ENCODE measurements at places on chromosomes 16 and 17. TPM values are rescaled to one million over a fixed set of nuclear protein-coding genes. Genes with fewer than 3 reads are reported as not detected.

DNA sequence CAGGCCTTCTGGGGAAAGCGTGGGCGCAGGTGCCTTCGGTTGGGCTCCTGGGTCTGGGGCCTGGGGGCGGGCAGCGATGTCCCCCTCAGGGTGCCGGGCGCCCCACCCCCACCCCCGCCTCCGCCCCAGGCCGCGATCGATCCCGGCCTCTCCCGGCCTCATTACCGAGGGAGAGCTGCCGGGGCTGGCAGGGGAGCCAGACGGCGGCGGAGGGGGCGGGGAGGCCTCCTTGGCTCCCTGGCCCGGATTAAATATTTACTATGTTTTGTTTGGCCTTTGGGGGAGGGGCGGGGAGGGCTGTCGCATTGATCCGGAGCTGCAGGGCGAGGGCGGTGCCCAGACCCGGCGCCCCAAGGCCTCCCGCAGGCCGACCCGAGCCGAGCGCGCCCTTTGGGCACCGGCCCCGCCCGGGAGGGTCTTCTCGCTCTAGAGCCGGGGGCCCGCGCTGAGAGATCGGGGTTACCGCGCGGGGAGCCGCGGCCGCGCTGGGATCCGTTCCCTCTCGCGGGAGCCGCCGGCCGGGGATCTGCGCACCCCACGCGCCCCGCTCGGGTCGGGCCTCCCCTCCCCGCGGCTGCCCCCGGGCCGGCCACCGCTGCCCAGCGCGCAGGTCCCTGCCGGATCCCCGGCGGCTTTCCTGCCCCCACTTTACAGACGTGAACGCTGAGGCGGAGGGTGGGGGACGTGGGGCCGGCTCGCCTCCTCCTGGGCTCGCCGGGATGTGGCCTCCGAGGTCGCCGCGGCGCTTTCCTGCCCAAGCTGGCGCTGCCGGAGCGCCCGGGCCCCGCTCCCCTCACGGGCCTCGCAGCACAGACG is 27.0 kb downstream of the RTN4RL1 start:
- DNase-seq = peak; percentile 78

- DNase-seq = no peak
Measured at GRCh38 chr16:87421003-87421912, 29.1 kb downstream of the MAP1LC3B start.

The DHRS13 gene
- polyA plus RNA-seq = 8.4 TPM

GRCh38 chr17:73228748-73229236 is 32.9 kb downstream of the CPSF4L start:
- DNase-seq = peak; percentile 58

- no peak for DNase-seq
Measured at GRCh38 chr16:54370278-54371040, 83.9 kb upstream of the IRX3 start.

The MYH2 gene
- polyA plus RNA-seq = 0.03 TPM

DNA sequence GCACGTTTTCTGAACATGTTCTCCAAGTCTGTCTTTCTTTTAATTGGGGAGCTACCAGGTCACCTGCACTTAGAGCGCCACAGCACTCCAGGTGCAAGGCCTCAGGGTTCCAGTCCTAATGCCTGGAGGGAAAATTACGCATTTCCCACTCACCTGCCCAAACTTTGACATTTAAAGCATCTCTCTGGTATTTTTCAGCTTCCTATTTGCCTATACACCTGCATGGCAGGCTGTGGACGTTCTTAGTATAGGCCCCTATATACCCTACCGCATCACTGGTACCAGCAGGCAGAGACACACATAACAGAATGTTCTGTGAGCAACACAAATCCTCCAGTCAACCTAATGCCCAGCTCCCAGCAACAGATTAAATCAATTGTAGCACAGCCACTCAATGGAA is 213.3 kb downstream of the MRTFB start:
- DNase-seq = no peak

GRCh38 chr16:35746281-35746962 is 2287.0 kb downstream of the TP53TG3F start:
- no peak for DNase-seq

The PHOSPHO1 gene
- polyA plus RNA-seq = 2.3 TPM

The NPB gene
- 0.39 TPM for polyA plus RNA-seq

GRCh38 chr17:76219670-76220383 is 20.5 kb downstream of the RNF157 start:
- DNase-seq = no peak

The PDE6G gene
- 2.6 TPM for polyA plus RNA-seq

The CCL22 gene
- 0.30 TPM for polyA plus RNA-seq

GRCh38 chr17:54901230-54901822 is 674 bp downstream of the TOM1L1 start:
- DNase-seq = peak; percentile 83

DNA sequence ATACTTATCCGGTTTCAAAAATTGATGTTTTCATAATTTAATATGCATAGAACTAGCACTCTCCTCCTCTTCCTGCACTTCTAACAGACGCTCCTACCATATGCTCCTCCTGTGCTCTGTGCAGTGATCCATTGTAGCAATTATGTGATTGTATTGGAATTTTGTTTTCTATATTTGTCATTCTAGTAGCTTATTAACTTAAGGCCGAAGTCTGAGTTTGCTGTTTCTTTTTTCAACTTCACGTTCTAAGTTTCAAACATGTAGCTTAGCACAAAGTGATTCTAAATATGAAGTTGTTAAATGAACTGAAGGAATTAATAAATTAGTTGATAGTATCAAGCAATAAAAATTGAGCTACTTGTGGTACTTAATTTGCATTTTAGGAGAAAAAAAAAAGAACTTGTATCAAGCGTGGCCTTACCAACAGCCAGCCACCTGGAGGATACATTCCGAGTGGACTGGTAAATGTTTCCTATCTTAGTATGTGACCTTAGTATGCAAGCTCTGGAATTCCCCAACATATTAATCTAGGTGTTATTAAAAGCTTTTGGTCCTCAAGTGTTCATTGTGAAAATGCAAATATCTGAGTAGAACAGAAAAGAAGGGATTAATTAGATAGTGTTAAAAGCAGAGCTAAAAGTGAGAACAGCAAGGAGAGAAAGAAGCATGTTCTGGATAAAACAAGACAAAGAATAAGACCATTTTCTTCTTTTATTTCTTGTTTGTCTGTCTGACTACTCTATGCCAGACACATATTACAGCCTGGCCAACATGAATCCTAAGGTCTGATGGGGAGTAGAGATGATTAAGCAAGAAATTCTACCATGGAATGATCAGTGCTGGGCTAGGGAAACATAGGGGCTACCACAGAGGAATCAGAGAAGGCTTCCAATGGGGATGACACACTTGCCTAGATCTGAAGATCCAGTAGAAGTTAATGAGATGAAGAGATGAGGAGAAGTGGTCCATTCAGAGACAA is 290.4 kb upstream of the MON1B start:
- no peak for DNase-seq

DNA sequence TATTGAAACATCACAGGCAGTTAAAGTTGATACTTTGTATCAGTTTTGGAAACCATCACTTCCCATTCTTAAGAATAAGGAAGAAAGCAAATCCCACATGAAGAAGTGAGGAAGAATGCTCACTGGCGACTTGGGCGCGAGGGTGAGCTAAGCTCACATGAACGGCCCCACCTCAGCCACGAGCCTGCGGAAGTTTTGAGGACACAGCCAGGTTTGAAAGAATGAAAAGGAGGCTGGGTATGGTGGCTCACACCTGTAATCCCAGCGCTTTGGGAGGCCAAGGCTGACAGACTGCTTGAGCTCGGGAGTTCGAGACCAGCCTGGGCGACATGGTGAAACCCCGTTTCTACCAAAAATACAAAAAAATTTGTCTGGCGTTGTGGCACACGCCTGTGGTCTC is 110.3 kb upstream of the CHMP6 start:
- no peak for DNase-seq

The TMEM238L gene
- polyA plus RNA-seq = 3.5 TPM

The CHP2 gene
- polyA plus RNA-seq = 195 TPM

DNA sequence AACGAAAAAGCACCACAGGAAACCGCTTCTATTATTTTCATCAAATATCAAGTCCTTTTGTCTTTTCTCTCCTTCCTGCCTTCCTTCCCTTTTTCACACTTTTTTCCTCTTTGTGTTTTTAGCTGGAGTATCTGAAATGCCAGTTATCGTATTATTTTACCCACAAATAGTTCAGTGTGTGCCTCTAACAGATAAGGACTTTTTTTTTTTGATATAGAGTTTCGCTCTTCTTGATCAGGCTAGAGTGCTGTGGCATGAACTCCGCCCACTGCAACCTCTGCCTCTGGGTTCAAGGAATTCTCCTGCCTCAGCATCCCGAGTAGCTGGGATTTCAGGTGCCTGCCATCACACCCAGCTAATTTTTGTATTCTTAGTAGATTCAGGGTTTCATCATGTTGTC is 10.7 kb downstream of the DNAAF1 start:
- no peak for DNase-seq

DNA sequence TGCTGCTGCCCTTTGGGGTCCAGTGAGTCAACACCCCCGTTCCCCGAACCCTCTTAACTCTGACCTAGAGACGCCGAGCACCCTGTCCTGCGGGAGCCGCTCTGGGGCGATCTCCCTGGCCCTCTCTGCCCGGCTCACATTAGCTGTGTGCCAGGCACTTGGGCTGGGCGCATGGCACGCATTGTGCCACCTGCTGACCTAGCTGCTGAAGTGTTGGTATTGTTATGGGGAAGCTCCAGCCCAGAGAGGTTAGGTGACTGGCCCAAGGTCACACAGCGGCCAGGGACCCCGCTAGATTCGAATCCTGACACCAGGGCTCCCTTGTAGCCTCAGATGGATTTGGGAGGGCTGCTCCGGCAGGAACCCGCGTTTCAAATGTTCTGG is 1.1 kb downstream of the HSD17B1 start:
- DNase-seq = no peak

The CD2BP2 gene
- 43.5 TPM for polyA plus RNA-seq

DNA sequence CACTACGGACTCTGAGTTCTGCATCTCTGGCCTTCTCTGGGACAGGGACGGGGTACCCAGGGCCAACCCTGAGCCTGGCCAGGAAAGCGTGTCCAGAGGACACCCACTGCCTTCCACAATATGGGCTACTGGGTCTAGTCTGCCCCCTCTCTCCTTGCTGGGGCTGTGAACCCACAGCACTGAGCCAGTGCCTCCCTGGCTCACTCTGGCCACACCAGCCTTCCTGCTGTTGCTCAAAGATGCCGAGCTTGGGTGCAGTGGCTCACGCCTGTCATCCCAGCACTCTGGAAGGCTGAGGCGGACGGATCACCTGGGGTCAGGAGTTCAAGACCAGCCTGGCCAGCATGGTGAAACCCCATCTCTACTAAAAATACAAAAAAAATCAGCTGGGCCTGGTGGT is 24.8 kb downstream of the PITPNM3 start:
- no peak for DNase-seq

- DNase-seq = no peak
Measured at GRCh38 chr16:3468501-3468900, 25.0 kb downstream of the NAA60 start.

DNA sequence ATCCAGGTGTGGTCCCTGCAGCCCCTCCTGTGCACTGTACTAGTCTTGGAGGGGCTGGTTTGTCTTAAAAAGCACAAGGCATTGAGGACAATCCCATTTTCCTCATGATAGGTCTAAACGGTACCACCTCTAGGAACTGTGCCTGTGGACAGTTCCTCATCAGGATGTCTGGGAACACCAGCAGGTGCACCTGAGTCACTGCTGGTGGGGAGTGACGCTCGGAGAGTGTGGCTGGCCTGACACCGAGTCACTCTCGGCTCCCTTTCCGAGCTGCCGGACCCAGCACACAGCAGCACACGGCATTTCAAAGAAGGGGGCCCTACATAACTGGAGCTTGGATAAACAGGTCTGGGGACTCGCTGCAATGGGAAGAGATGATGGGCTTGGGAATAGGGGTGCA is 25.6 kb downstream of the LRRC75A start:
- peak; percentile 73 for DNase-seq

- no peak for DNase-seq
Measured at GRCh38 chr17:33704856-33705255, 411.8 kb upstream of the ASIC2 start.

- no peak for DNase-seq
Measured at GRCh38 chr17:20072692-20072992, 63.5 kb downstream of the SPECC1 start.

GRCh38 chr16:70563636-70564035 is 40.0 kb downstream of the SF3B3 start:
- no peak for DNase-seq

DNA sequence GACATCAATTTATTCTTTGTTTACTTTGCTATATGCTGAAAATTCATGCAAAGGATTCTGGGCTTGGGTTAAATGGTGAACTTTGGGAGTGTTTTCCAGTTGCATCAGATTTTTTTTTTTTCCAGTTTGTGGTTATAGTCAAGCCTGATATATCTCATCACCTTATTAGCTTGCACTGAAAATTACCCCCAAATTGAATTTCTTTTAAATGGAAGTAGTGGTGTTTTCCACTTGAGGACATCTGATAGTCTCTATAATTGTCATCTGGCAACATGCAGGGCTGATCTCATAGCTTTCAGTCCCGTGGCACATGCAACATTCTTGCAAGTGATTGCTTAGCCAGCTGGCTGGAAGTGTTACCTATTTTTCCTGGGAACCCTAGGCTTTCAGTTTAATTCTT is 4.7 kb upstream of the KRTAP3-1 start:
- DNase-seq = no peak

The ALOX15B gene
- 0.46 TPM for polyA plus RNA-seq

- DNase-seq = no peak
Measured at GRCh38 chr16:86924537-86924936, 346.2 kb downstream of the FOXL1 start.

DNA sequence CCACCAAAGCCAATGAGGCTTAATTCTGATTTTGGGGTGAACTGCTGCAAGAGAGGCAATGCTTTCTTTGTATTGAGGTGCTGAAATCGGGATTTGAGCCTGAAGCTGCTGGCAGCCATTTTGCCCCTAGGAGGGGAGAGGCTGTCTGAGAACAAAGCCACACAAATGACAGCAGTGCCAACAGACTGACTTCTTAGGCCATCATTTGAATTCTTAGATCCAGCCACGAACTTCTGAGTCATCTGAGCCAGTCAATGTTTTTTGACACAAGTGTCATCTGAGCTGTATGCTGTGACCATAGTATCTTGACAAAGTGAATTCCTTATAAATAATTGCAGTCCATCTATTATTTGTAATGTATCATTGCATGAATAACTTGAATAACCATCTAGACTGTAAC is 29.0 kb downstream of the HYDIN start:
- DNase-seq = no peak

DNA sequence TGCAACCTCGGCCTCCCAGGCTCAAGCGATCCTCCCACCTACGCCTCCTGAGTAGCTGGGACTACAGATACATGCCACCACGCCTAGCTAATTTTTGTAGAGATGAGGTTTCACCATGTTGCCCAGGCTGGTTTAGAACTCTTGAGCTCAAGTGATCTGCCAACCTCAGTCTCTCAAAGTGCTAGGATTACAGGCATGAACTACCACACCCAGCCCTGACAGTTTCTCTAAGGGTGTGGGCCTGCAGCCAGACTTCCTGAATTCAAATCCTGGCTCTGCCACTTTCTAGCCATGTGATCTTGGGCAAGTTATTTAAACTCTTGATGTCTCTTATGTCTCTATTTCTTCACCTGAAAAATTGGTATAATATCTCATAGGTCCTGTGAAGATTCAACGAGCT is 5.6 kb downstream of the CUEDC1 start:
- DNase-seq = no peak

The ERAL1 gene
- polyA plus RNA-seq = 54.2 TPM

- no peak for DNase-seq
Measured at GRCh38 chr17:9658593-9659211, 13.4 kb downstream of the USP43 start.

- peak; percentile 81 for DNase-seq
Measured at GRCh38 chr17:74961657-74962350, 10.8 kb downstream of the HID1 start.

The SPATA33 gene
- 11.0 TPM for polyA plus RNA-seq

GRCh38 chr17:75848523-75849278 is 4.5 kb upstream of the UNC13D start:
- DNase-seq = peak; percentile 67

The NPTX1 gene
- 1.3 TPM for polyA plus RNA-seq

All from large intestine (tissue), 12 donors.